ENCODE measurements at places on chromosomes 7 and 10.

GRCh38 chr7:105935250-105935649 is 27.8 kb upstream of the CDHR3 start:
- DNase-seq, result no peak

DNA sequence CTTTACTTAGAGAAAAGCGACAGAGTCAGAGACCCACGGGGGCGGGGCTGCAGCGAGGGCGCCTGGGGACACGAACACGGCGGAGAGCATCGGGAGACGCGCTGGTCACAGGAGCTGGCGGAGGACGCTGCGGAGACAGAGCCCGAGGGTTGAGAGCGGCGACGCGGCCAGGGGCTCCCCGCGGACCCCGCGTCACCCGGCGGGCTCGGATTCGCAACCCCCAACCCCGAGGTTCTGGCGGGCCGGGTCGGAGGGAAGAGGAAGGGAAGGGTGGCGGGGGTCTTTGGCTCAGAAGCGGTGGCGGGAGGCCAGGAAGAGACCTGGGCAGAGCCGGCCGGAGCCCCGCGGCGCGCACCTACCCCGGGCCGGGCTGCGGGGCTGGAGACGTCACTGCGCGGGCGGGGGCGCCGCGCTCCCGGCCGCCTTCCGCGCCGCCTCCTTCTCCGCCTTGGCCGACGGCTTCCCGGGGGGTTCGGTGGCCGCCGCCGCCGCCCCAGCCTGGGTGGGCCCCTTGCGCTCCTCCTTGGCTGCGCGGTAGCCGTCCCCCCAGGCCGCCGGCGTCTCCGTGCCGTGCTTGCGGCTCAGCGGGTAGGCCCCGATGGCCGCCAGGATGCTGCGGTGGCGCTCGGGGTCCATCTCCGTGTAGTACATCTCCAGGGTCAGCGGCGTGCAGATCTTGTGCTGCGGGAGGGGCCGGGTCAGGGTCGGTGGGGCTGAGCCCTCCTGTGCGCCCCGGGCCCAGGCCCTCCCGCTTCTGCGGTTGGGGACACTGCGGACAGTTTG is 11.1 kb downstream of the CALY start:
- DNase-seq, result no peak

DNA sequence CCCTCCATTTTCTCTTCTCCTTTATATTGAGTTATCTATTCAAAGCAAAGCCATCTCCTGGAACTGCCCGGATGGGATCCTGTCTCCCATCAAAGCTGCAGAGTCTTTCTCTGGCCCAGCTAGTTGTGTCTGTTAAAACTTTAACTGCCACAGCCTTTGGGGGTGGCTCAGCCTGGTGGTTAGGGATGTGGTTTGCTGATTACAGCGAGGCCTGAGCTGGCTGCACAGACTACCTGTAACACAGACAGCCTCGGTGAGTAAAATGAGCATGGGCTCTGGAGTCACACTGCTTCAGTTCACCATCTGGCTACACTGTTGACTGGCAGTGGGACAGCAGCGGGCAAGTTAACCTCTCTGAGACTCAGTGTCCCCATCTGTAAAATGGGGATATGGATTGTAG is 18.4 kb upstream of the HABP2 start:
- no peak for DNase-seq

GRCh38 chr7:28114056-28114455 is 66.5 kb downstream of the JAZF1 start:
- no peak for DNase-seq

- no peak for DNase-seq
These were observed 267.0 kb upstream of the TCERG1L start for GRCh38 chr10:131578472-131578970.

GRCh38 chr10:92265687-92266258 is 25.1 kb downstream of the CPEB3 start:
- DNase-seq, result no peak

- DNase-seq, result no peak
These were observed 113.2 kb downstream of the CALCR start for GRCh38 chr7:93461350-93461749.

DNA sequence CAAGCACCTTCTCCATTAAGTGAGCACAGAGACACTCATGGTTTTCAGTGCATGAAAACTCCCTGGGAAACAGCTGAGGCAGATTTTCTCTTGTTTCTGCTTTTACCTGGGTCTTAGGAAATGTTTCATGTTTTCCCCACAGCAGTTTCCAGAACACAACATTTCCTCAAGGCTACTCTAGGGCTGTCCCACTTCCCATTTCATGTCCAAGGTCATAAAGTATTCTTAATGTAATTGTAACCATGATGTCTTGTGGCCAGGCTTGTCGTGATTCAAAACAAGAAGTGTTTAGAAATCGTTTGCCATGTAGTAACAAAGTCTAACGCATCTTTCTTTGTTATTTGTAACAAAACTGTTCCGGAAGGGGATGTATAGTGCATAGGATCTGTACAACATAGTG is 83.8 kb upstream of the NRP1 start:
- DNase-seq, result no peak

DNA sequence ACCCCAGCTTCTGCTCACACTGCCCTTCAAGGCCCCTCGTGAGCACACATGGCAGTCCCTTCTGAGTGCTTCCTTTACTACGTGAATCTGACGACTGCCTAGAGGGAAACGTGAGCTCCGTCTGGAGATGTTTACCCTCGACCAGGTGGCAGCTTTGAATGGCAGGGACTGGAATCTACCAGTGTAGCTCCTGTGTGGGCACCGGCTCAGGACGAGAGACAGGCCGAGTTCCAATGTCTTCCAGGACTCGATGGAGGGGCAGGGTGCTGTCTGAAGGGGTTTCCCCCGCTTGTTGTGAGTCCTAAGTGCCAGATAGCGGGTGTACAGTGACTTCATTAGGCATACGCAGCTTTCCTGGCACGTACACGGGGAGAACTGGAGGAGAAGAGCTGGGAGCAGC is 229.9 kb downstream of the ADARB2 start:
- no peak for DNase-seq

Measured in memory B cell (primary cell).